Activated effector memory CD4-positive, alpha-beta T cell treated with Interleukin-2 at 50 U/mL for 16 hours (primary cell): ENCODE measurements at places on chromosomes 5 and 9.

DNA sequence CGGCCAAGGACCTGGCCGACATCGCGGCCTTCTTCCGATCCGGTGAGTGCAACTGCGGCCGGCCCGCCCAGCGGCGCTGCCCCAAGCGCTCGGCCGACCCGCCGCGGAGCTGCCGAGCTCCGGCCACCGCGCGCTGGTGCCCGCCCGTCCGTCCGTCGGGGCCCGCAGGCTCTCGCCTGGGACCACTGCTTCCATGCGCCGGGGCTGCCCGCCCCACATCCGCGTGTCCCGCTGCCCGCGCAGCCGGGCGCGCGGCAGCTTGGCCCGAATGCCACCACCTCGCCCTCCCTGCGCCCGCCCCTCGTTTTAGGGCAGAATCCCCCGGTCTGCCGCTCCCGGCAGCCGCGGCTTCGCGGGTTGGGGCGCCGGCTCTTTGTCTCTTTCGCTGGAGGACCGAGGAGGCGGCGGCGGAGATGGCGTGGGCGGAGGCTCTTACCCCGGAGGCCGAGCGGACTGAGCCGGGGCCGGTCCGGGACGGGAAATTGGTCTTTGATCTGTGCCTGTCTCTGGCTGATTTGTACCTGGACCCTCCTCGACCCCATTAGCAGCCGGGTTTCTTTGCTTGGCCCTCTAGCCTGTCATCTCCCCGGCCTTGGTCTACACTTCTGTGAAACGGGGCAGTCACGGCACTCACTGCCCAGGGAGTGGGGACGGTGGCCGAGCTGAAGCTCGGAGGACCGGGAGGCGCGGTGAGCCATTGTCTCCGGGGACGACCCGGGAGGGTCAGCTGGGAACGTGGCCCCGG is 871 bp downstream of the TRIO start:
- DNase-seq, result no peak

- no peak for DNase-seq
Observed at GRCh38 chr5:77266291-77266690, 55.8 kb downstream of the PDE8B start.

DNA sequence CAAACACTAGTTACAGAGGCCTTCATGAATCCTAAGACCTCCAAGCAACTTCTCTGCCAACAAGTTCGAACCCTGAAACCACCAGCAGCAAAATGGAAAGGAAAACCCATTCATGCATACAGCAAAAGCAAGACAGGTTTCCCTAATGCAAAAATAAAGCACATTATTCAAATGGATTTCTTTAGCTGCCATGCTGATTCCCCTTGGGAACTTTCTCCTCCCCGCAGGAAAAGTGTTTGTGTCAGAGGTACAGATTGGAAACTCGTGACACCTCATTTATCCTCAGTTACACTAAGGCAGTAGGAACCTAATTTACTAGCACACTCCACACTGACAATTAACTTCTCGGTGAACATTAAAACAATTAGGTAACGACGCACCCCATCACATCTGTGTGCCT is 63.4 kb downstream of the TLE1 start:
- no peak for DNase-seq

- no peak for DNase-seq
Observed at GRCh38 chr9:135077497-135078200, 9.8 kb upstream of the OLFM1 start.

GRCh38 chr5:137901011-137901817 is 12.0 kb downstream of the PKD2L2 start:
- no peak for DNase-seq

GRCh38 chr9:31588006-31588405 is 796.4 kb upstream of the ACO1 start:
- no peak for DNase-seq

- no peak for DNase-seq
Observed at GRCh38 chr5:180305481-180305880, 13.6 kb upstream of the MAPK9 start.

- DNase-seq, result no peak
Observed at GRCh38 chr5:72166070-72166979, 59.0 kb downstream of the MAP1B start.

GRCh38 chr9:36213387-36213786 is 22.7 kb downstream of the CLTA start:
- no peak for DNase-seq

DNA sequence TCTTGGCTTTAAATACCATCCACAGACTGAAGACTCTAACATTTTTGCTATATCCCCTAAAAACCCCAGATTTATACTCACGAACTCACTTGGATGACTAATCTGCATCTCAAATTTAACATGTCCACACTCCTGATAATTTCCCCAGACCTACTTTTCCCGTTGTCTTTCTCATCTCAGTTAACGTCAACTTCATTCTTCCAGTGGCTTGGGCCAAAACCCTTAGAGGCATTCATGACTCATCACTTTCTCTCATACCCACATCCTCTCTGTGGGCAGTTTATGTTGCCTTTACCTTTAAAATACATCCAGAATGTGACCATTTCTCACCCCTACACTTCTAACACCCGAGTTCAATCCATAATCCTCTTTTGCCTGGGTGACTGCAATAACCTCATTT is 96.7 kb downstream of the EDIL3 start:
- no peak for DNase-seq

GRCh38 chr9:78606001-78606379 is 309.1 kb downstream of the PSAT1 start:
- DNase-seq, result no peak

DNA sequence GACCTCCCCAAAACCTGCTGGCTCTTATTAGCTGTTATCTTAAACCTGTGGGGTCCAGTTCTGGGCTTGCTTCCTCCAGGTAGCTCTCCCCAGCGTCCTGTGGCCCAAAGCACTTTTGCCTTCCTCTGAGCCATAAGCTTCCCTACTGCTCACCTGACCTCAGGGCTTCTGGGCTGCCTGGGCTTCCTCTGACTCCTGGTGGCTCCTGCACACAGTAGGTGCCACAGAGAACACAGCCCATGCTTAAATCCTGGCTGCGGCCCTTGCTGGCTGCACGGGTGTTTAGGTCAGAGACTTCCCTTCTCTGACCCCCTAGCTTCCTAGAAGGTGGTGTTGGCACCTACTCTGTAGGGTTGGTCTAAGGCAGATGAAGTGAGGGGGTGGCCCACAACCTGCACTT is 2.5 kb downstream of the RALGDS start:
- no peak for DNase-seq

DNA sequence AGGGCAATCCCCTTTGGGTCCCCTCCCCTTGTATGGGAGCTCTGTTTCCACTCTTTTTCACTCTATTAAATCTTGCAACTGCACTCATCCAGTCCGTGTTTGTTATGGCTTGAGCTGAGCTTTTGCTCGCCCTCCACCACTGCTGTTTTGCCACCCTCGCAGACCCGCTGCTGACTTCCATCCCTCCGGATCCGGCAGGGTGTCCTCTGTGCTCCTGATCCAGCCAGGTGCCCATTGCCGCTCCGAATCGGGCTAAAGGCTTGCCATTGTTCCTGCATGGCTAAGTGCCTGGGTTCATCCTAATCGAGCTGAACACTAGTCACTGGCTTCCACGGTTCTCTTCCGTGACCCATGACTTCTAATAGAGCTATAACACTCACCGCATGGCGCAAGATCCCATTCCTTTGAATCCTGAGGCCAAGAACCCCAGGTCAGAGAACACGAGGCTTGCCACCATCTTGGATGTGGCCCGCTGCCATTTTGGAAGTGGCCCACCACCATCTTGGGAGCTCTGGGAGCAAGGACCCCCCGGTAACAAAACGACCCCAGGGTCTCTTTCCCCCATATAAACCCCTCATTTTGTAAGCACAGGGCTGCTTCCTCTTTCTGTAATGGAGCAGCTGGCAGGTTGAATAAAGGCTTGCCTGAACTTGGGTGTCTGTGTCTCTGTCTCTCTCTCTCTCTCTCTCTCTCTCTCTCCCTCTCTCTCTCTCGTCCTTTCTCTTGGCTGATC is 1166.2 kb downstream of the TAF11L14 start:
- DNase-seq, result no peak

DNA sequence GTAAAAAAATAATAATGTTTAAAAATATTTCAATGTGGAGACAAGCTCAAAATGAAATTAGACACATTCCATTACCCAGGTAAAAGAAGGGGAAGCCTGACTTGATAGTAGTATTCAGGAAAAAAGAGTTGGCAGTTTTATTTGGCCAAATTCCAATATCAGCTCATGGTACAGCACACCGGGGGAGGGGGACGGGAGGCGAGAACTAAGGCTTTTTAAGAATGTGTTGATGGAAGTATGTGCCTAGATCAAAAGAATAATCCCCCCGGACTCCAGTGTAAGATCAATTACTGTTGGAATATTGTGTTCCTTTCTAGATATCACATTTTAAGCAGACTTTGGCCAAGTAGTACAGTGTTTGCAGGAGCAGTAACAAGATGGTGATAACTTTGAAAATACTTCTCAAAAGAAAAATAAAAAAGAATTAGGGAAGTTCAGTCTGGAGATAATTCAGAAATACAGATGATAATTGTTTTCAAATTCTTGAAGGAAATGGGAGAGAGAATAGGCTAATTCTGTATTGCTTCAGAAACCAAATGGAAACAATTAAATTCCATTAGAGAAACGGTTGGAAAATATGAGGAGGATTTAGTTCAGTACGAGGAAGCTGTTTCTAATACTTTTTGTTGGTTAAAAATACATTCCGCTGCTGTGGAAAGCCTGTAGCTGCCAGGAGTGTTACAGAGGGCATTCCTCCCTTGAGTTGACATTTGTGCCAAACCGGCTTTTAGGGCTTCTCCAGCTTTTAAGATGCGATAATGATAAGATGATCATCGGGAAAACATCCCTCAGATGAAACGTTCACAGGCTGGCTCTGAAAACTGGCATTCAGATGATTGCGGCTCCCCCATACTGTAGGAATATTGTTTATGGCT is 98.1 kb upstream of the ERBIN start:
- DNase-seq, result no peak

DNA sequence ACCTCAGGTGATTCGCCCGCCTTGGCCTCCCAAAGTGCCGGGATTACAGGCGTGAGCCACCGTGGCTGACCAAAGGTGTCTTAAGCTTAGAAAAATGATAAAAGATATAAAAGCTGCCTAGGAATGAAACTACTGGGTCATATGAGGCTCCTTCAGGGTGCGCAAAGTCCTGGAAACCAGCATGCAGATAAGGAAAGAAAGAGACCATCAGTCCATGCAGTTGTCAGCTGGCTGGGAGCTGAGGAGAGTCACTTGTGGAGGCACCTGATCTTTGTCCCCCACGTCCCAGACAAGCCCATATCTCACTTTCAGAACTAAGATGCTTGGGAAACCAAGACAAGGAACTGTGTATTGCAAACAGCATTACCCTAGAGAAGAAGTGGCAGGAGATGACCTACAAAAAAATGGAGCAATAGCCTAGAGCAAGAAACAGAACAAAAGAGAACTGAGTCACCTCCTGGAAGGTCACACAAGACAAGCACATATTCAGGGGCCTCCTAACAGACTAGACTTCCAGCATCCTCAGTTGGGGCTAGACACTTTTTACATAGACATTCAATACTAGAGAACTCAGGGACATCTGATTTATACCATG is 2.8 kb upstream of the CCDC125 start:
- no peak for DNase-seq

GRCh38 chr5:32319392-32319791 is 6.7 kb upstream of the MTMR12 start:
- no peak for DNase-seq

GRCh38 chr9:129001504-129002325 is 26.4 kb downstream of the SH3GLB2 start:
- no peak for DNase-seq

DNA sequence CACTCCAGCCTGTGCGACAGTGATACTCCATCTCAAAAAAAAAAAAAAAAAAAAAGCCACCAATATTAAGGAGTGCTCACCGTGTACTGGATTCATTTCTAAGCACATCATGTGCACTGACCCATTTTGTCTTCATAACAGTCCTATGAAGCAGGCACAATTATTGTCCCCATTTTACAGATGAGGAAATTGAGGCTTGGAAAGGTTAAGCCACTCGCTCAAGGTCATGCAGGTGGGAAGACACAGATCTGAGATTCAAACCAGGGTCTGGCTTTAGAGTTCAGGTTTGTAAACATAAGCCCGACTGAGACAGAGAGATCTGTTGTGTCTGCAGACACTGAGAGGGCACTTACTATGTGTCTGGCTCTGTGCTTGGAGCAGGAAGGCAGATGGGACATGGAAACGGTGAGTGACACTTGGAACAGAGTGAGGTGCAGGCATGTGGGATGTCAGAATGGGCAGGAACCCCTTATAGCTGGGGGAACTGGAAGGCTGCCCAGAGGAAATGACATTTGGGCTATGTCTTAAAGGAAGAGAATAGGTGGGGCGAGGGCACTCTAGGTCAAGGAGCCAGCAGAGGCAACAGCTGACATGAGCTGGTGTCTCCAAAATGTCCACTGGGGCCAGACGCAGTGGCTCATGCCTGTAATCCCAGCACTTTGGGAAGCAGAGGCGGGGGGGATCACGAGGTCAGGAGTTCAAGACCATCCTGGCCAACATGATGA is 69.9 kb downstream of the STK10 start:
- no peak for DNase-seq

- DNase-seq, result no peak
Observed at GRCh38 chr9:75063556-75064305, 24.2 kb downstream of the NMRK1 start.

DNA sequence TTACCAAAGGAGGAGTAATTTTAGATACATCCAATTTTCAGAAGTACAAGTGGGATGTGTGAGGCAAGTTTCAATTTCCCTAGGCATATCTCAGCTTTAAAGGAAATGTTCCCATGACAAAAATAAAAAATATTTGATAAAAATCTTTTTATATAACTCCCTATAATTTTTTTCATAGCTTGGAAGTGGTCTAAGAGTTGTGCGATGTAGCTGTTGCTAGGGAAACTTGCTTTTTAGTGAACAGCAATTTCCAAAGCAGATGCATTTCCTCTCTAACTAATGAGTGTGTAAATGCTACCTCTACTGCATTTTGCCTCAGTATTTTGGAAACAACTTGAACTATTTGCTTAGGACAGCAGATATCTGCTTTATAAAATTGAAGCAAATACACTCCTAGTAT is 39.6 kb downstream of the MACIR start:
- DNase-seq, result no peak

DNA sequence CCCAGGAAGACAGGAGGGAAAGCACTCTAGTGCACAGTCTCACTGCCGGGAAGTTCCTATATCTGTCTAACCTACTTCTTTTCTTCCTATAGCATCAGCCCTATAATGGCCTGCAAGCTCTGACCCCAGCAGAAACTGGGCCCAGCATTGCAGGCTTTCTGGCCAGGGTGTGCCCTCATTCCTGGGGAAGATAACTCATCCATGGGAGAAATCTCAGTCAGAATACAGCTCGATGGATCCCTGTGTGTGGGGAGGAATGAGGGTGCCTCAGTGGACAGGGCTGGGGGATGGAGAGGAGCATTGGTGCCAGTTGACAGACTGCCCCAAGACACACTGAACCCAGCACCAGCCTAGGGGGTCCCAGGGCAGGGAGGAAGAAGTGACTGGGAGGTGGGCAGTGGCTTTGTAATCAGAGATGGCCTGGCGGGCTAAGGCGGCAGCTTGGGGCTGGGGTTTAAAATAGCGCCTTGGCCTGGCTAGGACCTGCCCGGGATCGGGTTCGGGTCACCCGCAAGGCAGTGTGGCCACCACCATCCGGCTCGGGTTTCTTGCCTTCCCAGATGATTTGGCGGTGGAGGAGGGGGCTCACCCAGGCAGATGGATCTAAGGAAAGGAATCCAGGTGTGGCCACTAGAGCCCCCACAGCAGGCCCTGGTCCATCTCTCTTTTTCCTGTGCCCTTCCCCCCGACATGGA is 7.6 kb upstream of the CXXC5 start:
- DNase-seq, result no peak

GRCh38 chr9:71136696-71137095 is 15.3 kb upstream of the TRPM3 start:
- DNase-seq, result no peak

- no peak for DNase-seq
Observed at GRCh38 chr9:124137944-124138335, 119.8 kb upstream of the NEK6 start.
